GM10248 (cell line): ENCODE measurements at places on chromosomes 2 and 18.

- DNase-seq = no peak
Measured at GRCh38 chr2:241947401-241947800, 77.9 kb downstream of the RTP5 start.

DNA sequence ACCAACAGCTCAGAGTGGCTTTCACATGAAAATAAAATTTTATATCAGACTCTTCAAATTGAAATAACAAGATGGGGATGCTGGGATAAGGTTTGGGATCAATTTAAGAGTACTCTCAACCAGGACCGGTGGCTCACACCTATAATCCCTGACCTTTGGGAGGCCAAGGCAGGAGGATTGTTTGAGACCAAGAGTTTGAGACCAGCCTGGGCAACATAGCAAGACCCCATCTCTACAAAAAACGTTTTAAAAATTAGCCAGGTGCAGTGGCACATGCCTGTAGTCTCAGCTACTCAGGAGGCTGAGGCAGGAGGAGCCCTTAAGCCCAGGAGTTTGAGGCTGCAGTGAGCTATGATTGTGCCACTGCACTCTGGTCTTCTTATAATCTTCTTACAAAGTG lies 2.6 kb downstream of the LMAN2L start:
- DNase-seq = no peak

DNA sequence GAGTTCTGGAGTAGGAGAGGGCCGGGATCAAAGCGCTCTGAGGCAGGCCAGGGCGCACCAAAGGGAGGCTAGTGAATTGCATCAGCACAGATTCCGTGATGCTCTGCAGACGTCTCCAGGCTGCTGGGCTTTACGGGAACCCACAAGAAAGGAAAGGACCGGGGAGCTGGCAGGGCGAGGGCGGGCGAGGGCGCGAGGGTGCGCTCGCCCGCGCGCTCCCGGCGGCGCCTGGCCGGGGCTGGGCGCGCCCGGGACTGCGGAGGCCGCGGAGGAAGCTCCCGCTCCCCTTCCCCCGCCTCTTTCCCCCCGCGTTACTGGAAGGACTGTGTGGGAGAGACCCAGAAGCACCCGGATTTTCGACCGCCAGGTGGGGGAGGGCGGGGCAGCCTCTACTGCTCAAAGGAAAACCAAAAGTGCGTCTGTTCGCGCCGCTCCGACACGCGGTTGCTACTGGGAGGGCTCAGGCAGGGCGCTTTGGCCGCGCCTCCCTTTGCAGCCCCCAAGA lies 2.4 kb upstream of the FOSL2 start:
- peak; percentile 74 for DNase-seq

GRCh38 chr18:47730795-47731194 lies 199.7 kb downstream of the SMAD2 start:
- no peak for DNase-seq

DNA sequence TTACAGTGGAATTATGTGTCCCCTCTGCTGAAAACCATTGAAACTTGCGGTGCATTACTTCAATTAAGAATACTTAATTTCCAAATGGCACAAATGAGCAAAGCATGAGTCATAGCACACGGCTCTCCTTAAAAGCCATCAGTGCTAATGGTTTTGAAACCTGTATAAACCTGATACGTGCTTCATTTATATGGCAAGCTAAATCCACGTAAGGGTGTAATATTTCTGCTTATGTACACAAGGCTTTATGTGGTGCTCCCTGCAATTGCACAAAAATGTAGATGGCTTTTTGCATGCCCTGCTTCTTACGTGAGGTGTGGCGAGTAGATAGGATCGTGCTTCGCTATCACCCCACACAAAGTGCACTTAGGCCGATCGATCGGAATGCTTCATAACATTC lies 840.9 kb downstream of the GALR1 start:
- DNase-seq = no peak

DNA sequence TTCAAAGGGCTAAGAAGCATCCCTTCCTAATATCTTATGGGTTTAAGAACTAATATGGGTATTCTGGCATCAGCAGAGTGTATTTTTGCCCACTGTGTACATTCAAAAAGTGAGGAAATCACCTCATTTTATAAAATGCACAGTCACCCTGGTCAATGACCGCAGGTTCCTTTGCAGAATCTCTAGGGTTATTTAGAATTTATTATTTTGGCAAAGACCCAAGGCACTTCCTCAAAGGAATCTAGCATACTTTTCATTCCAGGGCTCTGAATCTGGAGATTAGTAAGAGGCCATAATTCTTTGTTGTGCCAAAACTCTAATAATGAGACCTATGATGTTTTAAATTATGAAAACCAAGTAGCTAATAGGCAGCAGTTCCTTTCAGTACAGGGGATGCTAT lies 27.2 kb upstream of the CDH2 start:
- DNase-seq = no peak

GRCh38 chr2:218271487-218271797 lies 1.1 kb downstream of the PNKD start:
- no peak for DNase-seq
